ENCODE measurements at places on chromosomes 11 and 22.

GRCh38 chr11:61697078-61697502 lies 16.9 kb downstream of the DAGLA start:
- no peak for DNase-seq

- DNase-seq = no peak
These were observed 2.7 kb downstream of the GNAZ start for GRCh38 chr22:23072911-23073491.

GRCh38 chr22:20741008-20741633 lies 32.8 kb upstream of the SERPIND1 start:
- peak; percentile 57 for DNase-seq

- DNase-seq = no peak
These were observed 160.8 kb downstream of the LDLRAD3 start for GRCh38 chr11:36104660-36104992.

DNA sequence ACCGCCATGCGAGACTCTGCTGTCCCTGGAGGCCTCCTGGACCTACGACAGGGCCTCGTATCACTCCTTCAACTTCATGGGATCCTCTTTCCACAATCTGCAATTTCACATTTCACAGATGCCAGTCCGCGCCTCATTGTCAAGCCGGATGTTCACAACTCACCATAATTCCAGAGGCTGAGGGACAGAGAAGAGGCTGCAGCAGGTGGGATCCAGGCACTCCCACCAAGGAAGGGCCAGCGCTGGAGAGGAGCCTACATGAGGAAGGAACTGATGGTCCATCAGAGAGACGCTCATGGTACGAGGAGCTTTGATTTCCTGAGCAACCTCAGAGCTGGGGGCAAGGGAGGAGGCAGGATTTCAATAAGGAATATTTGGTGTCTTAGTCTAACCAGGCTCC lies 495.0 kb downstream of the BRD1 start:
- DNase-seq = no peak

DNA sequence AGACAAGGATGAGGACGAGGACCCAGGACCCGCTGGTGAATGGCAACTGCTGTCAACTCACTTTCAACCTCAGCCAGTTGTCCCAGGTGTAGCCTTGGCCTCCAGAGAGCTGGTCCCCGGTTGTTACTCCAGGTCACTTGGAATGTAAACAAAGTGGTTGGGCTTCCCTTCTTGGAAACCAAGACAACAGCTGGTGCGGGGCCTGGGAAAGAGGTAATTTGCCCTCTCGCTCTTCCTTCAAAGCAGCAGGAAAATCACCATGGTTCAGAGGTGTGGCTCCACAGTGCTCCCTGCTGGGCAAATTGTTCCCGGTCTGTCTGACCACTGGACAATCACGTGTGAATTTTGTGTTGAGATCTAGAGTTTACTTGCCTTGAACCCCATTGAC lies 15.0 kb downstream of the SLC1A2 start:
- peak; percentile 29 for DNase-seq

DNA sequence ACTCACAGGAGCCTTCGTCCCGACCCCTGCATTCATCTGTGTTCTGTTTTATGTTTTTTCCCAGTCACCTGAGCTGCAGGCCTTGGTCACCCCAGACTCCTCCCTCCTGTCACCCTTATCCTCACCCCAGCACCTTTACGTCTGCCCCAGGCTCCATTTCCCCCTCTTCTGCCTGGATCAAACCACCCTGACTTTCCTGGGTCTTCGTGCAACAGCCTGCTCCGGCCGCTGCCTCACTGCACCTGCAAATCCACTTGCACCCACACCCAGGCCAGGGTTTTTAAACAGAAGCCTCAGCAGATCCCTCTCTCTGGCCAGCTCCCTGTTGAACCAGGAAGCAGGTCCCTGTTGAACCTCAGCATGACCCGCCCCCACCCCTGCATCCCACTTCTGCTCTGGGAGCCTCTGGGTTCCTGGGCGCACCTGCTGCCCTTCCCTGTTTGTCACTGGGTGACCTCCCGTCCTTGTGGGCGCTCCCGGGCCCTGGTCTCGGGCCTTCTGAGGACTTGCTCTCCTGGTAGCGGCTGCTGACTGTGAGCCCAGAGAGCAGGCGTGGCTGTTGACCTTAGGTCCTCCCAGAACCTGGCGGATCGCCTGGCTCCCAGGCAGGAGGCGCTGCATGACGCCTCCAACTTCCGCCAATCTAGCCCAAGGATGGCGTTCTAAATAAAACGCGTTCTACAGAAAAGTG lies 12.8 kb downstream of the MAPK8IP2 start:
- DNase-seq = peak; percentile 39

GRCh38 chr11:75263944-75264349 lies 23.4 kb downstream of the TPBGL start:
- no peak for DNase-seq

DNA sequence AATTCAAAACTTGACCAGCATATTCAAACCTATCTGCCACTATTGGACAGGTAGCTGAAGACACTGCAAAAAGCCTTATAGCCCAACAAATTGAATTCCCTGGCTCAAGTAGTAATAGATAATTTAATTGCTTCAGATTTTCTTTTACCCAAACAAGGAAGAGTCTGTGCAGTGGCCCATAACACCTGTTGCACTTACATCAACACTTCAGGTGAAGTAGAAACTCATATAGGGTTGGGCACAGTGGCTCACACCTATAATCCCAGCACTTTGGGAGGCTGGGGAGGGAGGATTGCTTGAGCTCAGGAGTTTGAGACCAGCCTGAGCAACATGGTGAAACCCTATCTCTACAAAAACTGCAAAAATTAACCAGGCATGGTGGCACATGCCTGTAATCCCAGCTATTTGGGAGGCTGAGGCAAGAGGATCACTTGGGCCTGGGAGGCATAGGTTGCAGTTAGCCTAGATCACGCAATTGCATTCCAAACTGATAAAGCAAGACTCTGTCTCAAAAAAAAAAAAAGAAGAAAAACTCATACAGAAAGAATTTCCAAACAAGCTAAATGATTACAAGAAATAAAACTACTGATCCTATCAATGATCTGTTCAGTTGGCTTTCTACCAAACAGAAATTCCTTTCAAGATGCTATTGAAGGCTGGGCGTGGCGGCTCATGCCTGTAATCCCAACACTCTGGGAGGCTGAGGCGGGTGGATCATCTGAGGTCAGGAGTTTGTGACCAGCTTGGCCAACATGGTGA lies 9.5 kb downstream of the FOLR3 start:
- no peak for DNase-seq

- no peak for DNase-seq
These were observed 65.5 kb upstream of the EMID1 start for GRCh38 chr22:29139965-29140782.

GRCh38 chr11:77166021-77166420 lies 38.0 kb downstream of the MYO7A start:
- no peak for DNase-seq

DNA sequence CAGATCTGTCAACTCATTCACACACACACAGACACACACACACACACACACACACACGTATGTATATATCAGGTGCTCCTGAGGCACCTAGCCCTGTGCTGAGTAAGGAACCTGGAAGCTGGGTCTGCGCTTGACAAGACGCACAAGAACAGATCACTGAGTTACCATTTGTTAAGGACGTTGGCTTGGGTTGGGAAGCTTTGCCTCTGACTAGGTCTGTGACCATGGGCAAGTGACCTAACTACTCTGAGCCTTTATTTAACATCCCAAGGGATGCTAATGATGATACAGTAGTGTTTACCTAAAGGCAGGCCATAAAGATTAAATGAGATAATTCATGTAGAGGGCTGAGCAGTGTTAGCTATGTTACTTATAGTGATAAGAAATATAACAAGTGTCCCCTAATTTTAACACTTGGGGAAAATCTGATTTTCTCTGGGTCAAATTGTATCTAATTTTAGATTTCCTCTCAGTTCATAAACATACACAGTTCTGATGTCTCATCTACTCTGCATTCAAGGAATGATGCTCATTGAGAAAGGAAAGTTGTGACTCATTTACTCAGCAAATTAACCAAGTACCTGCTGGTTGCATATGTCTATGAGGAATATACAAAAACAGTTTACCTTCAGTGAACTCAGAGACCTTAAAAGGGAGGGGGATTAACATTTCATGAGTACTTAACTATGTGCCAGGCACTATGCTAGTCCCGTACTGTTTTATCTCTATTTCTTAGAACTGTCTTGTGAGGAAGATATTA lies 13.6 kb downstream of the RNF185 start:
- no peak for DNase-seq

Measured in SK-N-SH (cell line).